Thyroid gland (tissue), 4 donors: ENCODE measurements at places on chromosomes 3 and 15. TPM values are rescaled to one million over a fixed set of nuclear protein-coding genes. Genes with fewer than 3 reads are reported as not detected.

GRCh38 chr15:50979041-50979440 is 70.6 kb downstream of the AP4E1 start:
- no peak overlapping the region for H3K4me3 ChIP-seq
- no peaks in the 10 kb centered on the region for H3K4me1 ChIP-seq
- H3K36me3 ChIP-seq = peaks cover 1% of the 10 kb centered on the region
- H3K27me3 ChIP-seq = no peaks in the 10 kb centered on the region
- no peak for DNase-seq

DNA sequence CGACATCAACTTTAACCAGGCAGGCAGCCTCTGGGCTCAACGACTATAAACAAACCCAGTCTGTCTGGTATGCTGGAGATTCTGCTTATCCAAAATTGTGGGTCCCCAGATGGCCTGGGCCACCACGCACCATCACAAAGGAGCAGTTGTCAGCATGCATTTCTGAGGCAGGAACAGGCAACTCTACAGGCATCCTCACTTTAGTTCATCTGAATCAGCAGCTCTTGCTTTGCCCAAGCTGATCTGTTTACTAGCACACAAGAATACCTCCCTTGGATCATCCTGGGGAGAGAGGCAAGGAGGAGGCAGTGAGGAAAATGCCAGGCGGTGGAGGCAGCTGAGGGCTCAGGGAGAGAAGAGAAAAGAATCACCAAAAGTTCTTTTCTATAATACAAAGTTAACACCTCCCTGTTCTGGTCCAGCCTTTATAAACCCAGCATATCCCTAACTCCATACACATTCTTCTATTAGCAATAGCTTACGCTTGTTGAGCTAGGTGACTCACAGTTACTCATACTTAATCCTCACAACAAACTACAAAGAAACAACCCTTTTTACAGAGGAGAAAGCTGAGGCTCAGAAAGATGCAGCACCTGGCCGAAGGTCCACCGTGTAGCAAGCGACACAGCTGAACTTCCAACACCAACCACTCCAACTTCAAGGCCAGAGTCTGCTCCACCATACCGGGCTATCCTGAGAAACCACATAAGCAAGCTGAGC is 33.6 kb downstream of the ZDHHC3 start:
- H3K27me3 ChIP-seq = no peaks in the 10 kb centered on the region
- H3K36me3 ChIP-seq = peaks cover 12% of the 10 kb centered on the region
- no peak overlapping the region for H3K27ac ChIP-seq

DNA sequence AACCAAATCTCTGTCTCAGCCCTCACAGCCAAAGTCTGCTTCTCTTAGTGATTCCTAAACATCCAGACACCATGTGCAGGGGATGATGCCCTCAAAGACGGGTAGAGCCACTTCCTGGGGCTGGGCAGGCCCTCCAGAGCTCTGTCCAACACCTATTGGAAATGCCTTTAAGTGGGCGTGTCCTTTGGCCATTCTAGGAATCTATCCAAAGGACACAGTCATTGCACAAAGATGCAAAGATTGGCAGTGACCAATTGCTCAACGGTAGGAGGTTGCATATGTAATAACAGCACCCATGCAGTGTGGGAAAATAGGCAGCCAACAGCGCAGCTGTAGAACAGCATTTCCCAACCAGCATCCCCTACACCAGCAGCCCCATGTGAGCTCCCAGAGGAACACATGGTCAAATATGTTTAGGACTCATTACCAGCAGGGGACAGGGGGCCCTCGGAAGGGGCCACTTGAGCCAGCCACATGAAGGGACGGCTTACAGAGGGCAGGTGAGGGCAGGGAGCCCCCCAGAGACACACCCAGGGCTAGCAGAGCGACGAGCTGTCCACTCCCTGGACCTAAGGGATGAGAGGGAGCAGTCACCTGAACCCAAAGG is 142.8 kb upstream of the IQSEC1 start:
- no peaks in the 10 kb centered on the region for H3K36me3 ChIP-seq
- H3K4me1 ChIP-seq = no peaks in the 10 kb centered on the region
- H3K27ac ChIP-seq = no peak overlapping the region
- DNase-seq = no peak
- H3K27me3 ChIP-seq = no peaks in the 10 kb centered on the region

DNA sequence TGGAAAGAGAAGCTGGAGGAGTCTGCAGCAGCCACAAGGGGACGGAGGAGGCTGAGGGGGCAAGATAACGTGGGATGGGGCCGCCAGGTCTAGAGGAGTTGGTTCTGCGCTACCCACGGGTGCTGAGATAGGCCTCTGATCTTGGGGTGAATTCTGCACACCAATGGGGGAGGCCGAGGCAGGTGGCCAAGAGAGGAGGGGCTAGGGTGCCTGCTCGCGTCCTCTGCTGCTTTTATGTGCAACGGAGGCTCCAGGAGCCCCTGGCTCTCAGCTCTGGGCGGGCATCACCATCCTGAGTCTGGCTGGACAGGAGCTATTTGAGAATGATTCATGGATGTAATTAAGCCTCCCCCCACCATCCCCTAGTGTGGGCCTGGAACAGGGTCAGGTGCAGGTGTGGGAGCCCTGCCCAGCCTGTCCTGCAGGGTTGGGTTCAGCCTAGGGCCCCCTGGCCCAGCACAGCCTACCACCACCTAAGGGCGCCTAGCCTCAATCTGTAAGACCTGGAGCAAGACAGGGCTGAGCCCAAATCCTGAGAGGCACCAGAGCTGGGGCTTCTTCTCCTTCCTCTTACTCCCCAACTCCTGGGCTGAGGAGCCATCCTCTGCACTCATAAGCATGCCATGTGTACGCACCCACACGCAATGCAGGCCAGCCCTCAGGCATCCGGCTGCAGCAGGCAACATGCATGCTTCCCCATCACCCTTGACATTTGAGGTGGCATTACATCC is 32.3 kb upstream of the SEMA3F start:
- no peak overlapping the region for H3K4me3 ChIP-seq
- H3K36me3 ChIP-seq = peaks cover 24% of the 10 kb centered on the region
- DNase-seq = no peak
- H3K4me1 ChIP-seq = peaks cover 27% of the 10 kb centered on the region
- no peaks in the 10 kb centered on the region for H3K27me3 ChIP-seq

Gene ARHGEF26
- total RNA-seq = 16.1 TPM

DNA sequence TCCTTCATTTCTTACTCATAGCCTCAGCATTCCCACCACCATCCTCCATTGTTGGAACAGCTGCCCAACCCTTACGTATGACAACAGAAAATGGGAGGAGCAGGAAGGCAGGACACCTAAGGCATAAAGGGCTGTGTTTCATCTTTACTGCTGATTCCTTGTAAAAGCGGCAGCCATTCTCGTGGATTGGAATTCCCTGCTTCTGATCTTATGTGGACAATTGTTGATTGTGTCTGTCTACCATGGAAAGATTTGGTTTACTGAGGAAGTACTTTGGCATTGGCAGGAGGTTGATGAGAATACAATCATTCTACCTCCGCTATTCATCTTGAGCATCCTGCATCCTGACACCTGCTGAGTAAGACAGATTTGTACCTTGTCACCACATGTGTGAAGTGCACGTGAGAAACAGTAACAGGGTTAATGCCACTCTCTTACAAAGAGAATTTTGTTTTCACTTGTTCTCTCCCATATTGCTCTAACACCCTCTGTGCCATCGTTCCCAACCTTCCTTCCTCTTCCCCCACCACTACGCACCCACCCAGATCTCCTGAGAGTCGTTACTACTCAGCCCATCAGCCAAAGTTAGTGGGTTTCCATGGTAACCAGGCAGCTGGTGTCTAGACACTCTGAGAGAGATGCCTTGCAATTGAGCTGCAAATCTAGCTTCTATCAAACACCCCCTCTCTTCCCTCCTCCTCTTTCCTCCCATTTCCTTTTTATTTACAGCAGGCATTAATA is 75.7 kb downstream of the GAP43 start:
- DNase-seq = no peak
- H3K4me3 ChIP-seq = no peak overlapping the region
- no peak overlapping the region for H3K27ac ChIP-seq
- H3K27me3 ChIP-seq = no peaks in the 10 kb centered on the region
- no peaks in the 10 kb centered on the region for H3K36me3 ChIP-seq
- H3K4me1 ChIP-seq = no peaks in the 10 kb centered on the region

GRCh38 chr15:84804005-84804900 is 12.9 kb upstream of the ALPK3 start:
- no peak overlapping the region for H3K4me3 ChIP-seq
- H3K36me3 ChIP-seq = peaks cover 42% of the 10 kb centered on the region
- H3K27ac ChIP-seq = no peak overlapping the region
- no peaks in the 10 kb centered on the region for H3K4me1 ChIP-seq

Gene CX3CR1
- 1.1 TPM for total RNA-seq

DNA sequence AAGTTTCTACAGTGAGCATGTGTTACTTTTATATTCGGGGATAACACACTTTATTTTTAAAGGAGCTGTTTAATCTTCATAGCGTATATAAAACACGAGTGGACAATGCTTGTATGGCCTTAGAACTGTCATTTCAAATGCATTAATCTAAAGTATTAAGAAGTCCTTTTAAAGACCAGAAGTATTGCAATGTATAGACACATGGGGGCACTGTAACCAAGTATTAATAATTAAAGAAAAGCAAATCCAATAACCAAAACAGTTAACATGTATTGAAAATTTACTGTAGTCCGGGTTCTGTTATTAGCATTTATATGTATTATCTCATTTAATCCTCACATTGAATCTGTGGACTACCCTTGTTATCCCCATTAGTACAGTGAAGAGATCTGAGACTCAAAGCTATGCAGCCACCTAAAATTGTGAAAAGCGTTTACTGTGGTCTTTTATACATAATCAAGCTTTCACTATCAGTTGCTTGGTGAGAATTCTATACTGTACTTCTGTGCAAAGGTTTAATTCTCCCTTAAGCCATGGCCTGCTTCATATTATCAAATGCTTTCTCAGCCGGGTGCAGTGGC is 10.1 kb downstream of the ARL14 start:
- DNase-seq = no peak
- no peaks in the 10 kb centered on the region for H3K27me3 ChIP-seq
- no peaks in the 10 kb centered on the region for H3K4me1 ChIP-seq
- H3K27ac ChIP-seq = no peak overlapping the region
- H3K4me3 ChIP-seq = no peak overlapping the region

GRCh38 chr15:80629355-80629754 is 65.8 kb upstream of the ABHD17C start:
- no peak for DNase-seq
- no peak overlapping the region for H3K4me3 ChIP-seq
- H3K27ac ChIP-seq = no peak overlapping the region
- no peaks in the 10 kb centered on the region for H3K4me1 ChIP-seq

Gene IQCF5
- not detected for total RNA-seq
